ENCODE measurements at places on chromosomes 2 and 18.

- peak; percentile 82 for DNase-seq
Measured at GRCh38 chr18:23588836-23589560, 2.7 kb upstream of the NPC1 start.

DNA sequence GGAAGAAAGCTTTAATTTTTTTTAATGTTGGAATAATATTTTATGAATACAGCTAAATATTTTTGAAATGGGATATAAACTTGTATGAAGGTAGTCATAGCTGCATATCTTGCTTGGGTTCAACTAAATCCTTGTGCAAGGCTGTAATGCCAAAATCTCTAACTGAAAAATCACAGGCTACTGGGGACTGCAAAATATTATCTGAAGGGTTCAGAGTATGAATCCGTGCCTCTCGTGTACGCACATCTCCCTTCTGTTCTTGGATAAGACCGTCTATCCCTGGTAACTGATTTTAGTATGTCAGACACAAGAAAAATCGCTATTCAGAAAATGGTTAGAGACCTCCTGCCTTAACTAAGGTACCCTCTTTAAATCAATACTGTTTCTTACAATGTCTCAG, 71.8 kb downstream of the ACVR1 start:
- no peak for DNase-seq

DNA sequence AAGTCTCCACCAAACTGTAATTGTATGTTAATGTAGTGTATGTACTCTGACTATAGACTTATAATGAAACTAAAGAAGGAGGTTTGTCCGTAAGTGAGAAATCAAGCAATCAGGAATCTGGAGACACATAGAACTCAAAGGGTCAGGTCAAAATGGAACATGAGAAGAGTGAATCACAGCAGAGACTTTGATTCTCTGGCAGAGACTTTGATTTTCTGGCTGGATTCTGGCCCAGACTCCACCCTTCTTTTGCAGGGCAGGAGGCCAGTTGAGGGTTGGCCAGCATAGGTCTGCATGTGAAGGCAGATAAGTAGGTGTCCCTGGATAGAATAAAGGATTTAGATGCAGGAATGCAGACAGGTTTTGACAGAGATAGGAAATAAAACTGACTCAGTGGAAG, 11.0 kb upstream of the NCKAP5 start:
- DNase-seq: no peak

GRCh38 chr2:197538412-197538811, 22.5 kb downstream of the MOB4 start:
- no peak for DNase-seq

DNA sequence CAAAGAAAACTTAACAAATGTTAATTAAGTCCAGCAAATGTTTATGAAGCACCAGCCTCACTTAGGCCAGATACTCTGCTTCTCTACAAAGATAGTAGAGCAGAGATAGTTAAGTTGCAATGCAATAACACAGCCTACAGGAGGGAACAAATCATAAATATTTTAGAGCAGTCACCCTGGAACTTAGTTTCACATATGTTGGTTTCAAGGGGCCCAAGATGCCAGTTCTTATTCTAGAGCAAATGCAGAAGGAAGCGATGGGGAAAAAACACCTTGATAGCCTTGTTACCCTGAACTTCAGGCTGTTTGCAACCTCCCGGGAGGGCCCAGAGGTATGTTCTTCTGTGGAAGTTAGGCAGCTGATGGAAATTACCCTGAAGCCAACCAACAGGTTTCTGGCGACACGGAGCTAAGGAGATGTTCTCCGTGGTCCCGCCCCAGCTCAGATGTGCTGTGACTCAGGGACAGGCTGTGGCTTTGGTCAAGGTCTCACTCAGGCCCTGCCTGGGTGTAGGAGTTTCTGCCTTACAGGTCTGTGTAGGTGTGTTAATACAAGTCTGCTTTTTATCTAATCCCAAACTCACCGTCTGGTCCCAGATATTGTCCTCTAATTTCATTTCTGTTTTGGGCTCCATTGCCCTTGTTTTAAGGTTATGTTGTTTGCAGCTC, 3.8 kb downstream of the CTIF start:
- DNase-seq: no peak

DNA sequence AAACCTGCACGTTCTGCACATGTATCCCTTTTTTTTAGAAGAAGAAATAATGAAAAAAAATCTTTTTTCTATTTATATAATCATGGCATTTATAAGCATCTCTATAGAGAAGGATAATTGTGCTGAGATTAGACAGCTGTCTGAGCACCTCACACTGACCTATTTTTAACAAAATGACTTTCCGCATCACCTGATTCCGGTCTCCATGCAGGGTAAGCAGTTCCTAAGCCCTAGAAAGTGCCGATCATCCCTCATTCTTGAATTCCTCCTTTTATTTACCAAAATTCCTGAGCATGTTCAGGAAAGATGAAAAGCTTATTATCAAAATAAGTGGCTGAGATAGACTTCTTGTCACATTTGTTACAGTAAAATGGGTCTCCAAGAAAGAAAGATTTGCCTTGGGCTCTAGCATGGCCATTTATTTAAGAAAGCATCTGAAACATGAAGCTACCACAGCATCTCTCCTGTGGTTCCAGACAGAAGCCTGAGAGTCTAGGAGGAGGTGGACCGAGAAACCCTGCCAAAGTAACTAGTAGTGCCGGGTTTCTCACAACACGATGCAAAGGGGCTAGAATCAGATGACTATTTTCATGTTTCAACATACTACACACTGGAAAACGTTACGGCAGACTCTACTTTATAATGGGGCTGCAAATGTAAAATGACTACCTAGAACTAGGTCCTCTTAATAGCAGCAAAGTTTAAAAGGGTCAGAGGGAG, 670 bp downstream of the GKN1 start:
- no peak for DNase-seq

GRCh38 chr2:65630643-65631042, 198.2 kb upstream of the SPRED2 start:
- no peak for DNase-seq

- DNase-seq: no peak
Measured at GRCh38 chr2:238449909-238450417, 23.2 kb downstream of the ASB1 start.

DNA sequence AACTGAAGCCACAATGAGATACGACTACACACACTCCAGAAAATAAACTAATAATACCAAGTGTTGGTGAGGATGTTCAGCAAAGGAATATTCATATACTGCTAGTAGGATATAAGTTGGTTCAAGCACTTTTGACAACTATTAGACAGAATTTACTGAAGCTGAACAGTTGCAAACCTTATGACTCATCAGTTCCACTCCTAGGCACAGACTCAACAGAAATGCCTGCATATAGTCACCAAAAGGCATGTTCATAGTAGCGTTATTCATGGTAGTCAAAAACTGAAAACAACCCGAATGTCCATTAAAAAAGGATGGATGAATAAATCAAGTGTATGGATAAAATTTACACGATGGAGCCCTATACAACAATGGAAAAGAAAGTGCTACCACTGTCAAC, 232.0 kb downstream of the ANAPC1 start:
- DNase-seq: peak; percentile 52

DNA sequence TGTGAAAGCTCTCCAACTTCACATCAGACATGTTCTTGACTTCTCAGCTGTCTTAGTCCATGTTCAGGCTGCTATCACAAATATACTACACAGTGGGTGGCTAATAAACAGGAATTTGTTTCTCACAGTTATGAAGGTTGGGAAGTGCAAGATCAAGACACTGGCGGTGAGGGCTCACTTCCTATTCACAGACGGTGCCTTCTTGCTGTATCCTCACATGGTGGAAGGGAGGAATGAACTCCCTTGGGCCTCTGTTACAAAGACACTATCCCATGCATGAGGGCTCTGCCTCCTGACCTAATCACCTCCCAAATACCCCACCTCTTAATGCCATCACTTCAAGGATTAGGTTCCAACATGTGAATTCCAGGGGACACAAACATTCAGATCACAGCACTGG, 9.7 kb downstream of the UXS1 start:
- no peak for DNase-seq

DNA sequence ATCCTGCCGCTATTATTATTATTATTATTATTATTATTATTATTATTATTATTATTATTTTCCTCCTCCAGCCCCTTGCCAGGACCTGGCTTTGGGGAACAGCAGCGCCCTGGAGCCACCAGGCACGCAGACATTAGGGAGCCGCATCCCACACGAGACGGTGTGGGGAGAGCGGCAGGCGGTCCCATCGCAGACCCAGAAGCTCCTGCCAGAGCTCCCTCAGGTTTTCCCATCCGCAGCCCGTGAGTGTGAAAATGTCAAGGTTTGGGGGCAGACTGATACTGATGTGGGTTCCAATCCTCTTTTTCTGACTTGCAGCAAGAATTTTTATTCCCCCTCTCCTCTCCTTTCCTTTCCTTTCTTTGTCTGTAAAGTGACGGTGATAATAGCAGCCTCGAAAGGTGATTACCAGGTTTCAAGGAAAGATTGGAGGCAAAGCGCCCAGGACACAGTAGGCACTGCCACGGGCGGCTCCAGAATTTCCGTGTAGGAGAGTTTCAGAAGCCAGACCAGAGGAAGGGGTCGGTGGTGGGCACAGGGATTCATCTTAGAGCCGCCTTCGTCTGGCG, 816 bp downstream of the SCTR start:
- DNase-seq: no peak

- DNase-seq: no peak
Measured at GRCh38 chr2:71943238-71944182, 204.2 kb downstream of the CYP26B1 start.

DNA sequence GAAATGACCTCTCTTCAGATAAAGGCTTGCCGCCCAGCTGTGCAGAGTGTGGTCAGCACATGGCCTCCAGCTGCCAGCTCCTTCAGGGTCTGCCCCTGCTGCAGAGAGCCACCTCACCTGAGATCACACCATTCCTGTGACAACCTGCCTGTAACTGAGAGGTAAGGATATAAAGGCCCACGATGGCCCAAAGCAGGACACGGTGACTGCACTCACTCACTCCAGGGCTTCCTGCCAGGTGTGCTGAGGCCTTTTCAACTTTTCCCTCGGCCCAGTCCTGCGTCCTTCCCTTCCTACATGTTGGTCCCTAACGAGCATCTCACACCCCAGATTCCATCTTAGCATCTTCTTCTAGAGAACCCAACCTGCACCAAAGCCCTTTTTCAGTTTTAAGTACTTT, 36.2 kb downstream of the ANKRD44 start:
- no peak for DNase-seq

GRCh38 chr2:23351388-23352141, 33.4 kb upstream of the KLHL29 start:
- DNase-seq: peak; percentile 72

DNA sequence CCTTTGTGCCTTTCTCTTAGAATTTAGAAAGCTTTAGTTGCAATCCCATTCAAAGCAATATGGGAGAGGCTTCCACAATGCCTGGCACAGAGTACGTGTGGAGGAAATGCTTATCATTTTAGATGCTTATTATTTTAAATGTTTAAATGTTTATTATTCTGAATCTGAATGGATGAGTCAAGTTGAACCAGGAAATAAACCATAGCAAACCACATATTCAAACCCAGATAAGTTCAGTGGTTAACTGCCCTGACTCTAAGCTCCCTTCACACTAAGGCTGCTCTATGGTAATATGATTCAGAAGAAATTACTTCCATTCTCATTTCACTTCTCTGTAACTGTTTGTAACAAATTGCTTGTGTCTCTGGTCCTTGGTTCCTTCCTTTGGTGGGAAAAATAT, 5.2 kb upstream of the PPP4R1 start:
- DNase-seq: no peak

DNA sequence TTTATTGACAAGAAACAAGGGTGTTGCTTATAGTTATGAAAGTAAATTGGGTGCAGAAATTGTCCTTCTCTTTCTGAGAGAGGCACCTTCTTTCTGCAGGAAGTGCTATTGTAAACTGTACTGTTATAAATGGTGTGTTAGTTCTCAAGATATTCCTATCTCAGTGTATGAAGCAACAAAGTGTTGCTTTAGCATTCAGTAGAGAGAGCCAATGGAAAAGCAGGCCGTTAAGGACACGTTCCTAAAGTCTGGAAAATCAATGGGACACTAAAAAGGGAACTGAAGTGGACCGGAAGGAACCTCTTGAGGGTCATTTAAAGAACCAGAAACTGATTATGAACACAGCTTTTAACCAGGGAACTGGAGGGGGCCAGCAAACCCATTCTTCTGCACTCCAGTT, 510.0 kb upstream of the ZEB2 start:
- no peak for DNase-seq

DNA sequence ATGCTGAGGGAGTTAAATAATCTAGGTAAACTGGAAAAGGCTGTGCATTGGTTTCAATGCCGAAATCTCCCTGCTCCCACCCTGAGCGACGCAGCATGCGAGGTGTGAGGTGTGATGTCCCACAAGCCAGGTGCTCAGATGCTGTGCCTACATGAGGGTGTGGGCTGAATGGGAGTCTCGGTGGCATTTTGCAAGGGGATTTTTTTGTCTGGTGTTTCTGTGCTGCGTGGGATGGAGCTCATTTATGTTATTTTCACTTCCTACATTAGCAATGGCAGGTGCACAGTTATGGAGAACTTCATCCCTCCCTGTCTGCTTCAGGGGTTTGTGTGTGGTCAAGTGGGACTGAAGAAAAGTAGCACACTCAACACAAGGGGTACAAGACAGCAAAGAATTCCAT, 110.2 kb upstream of the CCDC68 start:
- no peak for DNase-seq

- DNase-seq: peak; percentile 34
Measured at GRCh38 chr18:12991821-12992179, 638 bp downstream of the CEP192 start.

DNA sequence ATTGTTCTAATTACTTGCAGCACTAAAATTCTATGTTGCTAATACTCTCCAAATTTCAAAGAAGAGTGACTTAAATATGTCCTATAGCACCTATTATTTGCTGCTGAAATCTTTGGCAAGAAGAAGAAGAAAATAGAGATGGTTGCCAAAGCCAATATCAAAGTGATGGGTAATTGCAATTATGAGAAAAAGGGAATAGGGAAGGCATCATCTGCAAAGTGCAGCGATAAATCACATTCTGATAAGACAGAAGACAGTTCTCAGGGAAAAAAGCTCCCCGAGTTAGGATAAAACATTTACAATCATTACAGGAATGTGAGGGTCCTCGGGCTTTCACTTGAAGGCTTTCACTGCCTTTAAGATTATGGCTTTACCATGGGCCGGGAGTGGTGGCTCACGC, 72.1 kb upstream of the RASGRP3 start:
- no peak for DNase-seq

- DNase-seq: no peak
Measured at GRCh38 chr18:11736656-11737055, 47.6 kb downstream of the GNAL start.

DNA sequence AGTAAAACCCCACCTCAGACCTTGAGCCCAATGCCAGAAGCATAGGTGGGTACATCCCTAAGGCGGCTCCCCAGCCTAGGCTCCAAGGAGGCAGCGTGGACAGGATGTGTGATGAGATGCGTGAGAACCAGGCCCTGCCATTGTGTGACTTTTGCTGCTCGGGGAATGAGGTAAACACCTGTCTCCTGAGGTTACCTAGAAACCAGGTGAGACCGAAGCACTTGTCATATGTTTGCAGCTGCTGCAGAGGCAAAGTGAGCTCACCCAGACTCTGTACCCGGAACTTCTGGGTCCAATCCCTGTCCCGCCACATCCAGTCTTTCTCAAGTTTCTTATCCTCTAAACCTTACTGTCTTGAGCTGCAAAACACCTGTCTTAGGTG, 3.4 kb downstream of the FBLN7 start:
- no peak for DNase-seq
